Fibroblast of gingiva (primary cell): ENCODE measurements at places on chromosomes 12 and 14.

GRCh38 chr12:108098374-108098773, 30.7 kb upstream of the WSCD2 start:
- no peak for DNase-seq

DNA sequence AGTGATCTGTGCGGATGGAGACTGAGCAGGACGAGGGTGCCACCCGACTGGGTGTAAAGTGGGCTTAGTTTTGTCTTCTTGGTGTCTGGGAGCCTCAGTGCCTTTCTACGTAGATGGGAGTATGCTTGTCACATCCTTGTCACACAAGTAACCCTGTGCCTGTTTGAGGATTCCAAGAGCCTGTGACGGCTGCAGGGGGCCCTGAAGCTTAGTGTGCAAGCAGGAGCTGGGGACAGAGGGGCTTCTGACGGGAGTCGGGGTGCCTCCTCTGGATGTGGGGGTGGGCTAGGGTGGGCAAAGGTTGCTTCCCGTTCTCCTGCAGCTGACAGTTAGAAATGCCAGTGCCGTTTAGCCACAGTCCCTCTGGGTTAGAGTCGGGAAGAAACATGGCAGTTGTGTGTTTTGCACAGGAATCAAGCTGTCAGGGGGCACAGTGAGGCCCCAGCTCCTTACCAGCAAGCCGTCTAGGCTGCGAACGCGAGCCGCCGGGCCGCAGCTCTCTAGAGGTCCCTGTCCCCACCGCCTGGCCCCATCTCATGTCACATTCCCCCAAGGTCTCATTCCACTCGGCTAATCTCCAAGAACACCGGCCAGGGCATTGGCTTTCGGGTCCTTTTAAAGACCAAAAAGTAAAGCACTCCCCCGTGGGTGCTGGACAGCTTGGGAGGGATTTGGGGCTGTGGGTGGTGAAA, 7.0 kb downstream of the RTL1 start:
- no peak for DNase-seq

- DNase-seq, result no peak
Observed at GRCh38 chr12:49388682-49389386, 21.6 kb downstream of the SPATS2 start.

DNA sequence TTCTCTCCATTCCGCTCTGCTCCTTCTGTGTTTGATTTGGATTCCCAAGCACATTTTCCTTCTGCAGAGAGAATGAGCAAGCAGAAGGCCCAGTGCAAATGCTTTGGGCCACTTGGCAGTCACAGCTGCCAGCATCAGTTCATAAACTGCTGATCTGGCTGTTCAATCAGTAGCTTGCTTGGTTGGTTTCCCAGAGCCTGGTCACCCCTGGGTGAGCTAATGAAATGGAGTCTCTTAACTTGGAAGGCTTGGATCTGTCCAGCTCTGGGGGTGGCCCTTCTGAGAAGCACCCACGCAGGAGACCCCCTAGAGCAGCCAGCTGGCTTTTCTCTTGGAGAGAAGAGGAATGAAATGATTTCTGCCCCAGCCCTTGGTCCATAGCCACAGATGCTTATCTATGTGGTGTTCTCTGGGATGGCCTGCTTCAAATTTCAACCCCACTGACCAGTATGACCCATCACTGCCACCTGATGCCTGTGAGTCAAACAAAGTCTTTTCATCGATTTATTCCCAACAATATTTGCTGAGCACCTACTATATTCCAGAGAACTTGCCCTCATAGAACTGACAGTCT, 30.3 kb downstream of the FAIM2 start:
- DNase-seq, result no peak

DNA sequence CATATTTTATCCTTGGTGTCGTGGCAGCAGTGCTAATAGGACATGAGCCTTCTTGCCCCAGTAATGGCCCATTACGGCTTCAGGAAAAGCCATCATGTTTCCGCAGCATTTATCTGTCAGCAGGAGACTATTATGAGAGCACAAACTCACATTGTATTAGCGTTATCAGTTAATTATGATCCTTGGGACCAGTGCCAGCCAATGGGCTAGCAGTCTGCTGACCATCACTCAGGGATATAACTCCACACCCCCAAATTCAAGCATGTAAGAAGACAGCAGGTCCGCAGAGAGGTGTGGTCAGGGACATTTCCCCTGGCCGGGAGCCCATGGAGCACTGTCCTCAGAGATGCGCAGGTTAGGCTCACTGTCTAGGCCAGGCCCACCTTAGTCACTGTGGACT, 4.9 kb upstream of the ESRRB start:
- DNase-seq, result no peak

DNA sequence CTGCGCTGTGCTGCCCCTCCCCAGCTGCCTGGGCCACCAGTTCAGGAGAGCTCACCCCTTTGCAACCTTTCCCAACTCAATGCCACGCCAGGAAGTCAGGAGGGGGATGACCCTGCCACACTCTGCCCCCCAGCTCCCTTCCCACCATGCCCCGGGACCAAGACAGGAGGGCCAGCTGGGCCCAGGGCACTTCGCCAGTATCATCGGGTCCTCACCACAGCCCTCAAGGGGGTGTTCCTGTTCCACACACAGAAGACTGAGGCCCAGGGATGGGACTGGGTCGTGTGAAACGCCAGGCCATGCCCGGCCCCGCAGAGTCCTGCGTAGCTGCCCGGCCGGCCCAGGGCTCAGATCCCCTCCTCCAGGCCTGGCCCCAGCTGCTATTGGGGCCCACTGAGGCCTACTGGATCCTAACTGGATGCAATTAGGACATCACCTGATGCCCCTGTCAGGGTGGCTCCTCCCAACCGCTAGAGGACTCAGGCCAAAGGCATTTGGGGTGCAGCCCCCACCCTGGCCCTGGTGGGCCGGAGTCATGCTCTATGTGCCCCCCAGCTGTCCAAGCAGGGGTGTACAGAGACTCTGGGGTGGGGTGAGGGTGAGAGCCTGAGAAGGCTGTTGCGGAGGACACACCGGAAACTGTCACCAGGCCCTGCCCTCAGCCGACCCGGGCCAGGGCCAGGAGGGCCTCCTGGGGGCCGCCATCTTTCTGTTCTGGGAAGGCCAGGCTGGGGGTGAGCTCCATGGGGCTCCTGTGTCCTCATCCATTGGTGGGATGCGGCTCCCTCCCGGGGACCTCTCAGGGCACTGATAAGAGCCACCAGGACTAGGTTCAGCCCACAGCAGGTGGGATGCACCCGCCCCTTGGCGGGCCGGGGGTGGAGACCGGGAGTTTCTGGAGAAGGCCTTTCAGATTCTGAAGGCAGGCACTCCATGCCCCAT, 29.3 kb upstream of the ANKRD9 start:
- DNase-seq, result no peak

DNA sequence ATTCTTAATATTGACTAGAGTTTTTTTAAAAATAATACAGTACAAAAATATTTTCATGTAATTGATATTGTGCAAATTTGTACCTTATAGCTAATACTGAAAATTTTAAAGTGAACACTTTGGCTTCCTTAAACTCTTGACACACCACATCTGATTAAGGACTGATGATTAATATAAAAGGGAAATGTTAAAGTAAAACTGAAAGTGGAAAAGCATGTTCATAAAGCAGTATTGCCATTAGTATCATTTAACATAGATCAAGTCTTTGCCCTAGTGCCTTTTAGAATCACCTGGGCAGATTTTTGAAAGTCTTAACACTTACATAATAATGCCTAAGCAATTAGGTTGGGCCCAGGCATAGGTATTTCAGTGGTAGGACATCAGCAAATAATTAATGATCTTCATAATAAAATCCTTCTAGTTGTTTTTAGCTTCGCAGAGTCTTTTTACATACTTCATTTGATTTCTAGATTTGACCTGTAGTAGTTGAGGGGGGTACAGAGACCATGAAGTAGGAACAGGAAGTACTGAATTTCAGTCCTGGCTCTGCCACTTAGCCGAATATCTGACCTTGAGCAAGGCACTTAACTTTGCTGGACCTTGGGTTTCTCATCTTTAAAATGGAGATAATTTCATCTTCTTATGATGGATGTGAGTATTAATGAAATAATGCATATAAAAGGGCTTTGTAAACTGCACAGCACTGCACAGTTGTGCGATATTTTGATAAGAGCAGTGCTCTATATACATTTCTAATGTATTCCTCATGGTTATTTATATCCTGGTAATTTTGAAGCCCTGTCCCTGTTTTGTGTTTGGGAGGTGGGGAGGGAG, 43.7 kb downstream of the MARK3 start:
- no peak for DNase-seq

GRCh38 chr14:105422695-105423487, 3.3 kb downstream of the MTA1 start:
- no peak for DNase-seq

GRCh38 chr12:109131154-109132050, 15.0 kb downstream of the ACACB start:
- peak; percentile 31 for DNase-seq

DNA sequence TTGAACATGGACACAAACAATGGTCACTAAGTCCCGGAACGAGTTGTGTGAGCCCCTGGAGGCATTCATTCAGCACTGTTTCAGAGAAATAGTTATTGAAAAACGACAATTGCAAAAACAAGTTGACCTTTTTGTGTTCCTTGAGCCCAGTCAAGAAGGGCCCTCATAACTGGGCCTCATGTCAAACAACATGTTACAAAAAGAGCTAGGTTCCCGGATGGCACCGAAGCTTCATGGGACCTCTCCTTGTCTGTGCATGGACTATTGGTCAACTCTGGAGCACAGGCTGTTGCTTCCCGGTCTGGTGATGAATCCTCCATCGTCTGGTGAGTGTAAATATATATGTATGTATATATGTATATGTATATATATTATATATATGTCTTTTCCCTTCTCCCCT, 176.6 kb downstream of the ALG10 start:
- DNase-seq, result no peak

GRCh38 chr12:45303945-45304344, 88.0 kb downstream of the ANO6 start:
- DNase-seq, result peak; percentile 45

- DNase-seq, result peak; percentile 13
Observed at GRCh38 chr12:26114720-26115401, 10.0 kb downstream of the BHLHE41 start.
